Chondrocyte (in vitro differentiated cells): ENCODE measurements at places on chromosomes 4 and X.

- DNase-seq: peak; percentile 51
Measured at GRCh38 chr4:661231-661630, 12.8 kb downstream of the ATP5ME start.

GRCh38 chrX:70969635-70970481, 39.0 kb upstream of the SLC7A3 start:
- DNase-seq: no peak

- DNase-seq: no peak
Measured at GRCh38 chr4:183838987-183839712, 66.0 kb upstream of the STOX2 start.

DNA sequence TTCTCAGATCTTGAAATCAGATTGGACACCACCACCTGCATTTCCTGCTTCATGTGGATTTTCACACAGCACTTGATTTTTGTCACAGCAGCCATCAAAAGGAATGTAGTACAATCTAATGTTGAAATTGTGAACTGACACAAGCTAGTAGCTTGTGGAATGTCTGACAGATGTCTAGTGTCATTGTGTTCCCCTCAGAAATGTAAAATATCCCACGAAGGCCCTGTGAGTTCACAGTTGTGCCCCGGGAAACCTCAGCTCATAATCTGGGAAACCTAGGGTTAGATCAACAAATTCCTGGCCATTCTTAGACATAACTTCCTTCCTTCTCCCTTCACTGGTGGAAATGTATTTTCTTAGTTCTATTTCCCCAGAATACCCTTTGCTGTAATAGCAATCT, 205.7 kb downstream of the AR start:
- DNase-seq: no peak

GRCh38 chrX:130975947-130976346, 72.9 kb upstream of the ENOX2 start:
- DNase-seq: no peak

GRCh38 chr4:113749178-113749577, 12.4 kb downstream of the CAMK2D start:
- no peak for DNase-seq
